ENCODE measurements at places on chromosomes 4 and X.

DNA sequence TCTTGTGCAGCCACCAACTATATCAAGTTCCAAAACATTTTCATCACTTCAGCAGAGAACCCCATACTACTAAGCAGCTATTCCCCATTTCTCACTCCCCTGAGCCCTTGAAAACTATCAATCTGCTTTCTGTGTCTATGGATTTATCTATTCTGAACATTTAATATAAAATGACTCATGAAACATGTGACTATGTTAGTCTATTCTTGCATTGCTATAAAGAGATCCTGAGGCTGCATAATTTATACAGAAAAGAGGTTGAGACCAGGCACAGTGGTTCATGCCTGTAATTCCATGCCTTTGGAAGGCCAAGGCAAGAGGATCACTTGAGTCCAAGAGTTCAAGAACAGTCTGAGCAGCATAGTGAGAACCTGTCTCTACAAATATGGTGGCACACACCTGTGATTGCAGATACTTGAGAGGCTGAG lies 10.6 kb upstream of the C1QTNF7 start:
- DNase-seq = no peak

DNA sequence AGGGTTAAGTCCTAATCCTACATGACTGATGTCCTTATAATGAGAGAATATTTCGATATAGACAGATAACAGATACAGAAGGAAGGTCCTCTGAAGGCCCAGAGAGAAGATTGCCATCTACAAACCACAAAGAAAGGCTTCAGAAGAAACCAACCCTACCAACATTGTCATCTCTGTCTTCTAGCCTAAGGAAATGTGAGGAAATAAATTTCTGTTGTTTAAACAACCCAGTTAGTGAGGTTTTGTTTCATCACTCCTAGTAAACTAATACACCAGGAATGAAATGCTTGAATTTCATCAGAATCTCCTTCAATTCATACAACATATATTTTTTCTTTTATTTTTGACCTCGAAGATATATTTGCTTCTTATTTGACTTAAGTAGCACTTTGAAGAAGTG lies 1527.8 kb downstream of the STIM2 start:
- no peak for DNase-seq

GRCh38 chrX:38717871-38718270 lies 83.4 kb upstream of the MID1IP1 start:
- no peak for DNase-seq

DNA sequence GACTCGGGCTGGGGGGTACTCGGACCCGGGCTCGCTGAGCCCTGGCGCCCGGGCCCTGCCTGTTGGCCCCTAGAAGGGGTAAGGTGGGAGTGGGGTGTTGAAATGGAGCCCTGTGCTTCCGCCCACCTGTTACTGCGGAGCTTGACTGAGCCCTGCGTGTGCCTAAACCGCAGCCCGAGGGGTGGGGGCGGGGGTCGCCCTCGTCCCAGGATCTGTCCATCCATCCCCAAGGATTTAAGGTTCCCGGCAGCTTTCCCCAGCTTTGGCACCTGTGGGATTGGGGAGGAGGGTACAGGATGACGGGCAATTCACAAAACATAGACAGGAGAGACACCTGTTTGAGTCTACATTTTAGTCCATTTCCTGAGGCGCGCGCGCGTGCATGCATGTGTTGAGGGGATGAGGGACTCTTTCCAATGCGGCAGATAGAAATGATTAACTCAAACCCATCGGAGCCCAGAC lies 779 bp downstream of the GABRQ start:
- DNase-seq = no peak

GRCh38 chrX:57933321-57933720 lies 23.1 kb upstream of the ZXDA start:
- no peak for DNase-seq

DNA sequence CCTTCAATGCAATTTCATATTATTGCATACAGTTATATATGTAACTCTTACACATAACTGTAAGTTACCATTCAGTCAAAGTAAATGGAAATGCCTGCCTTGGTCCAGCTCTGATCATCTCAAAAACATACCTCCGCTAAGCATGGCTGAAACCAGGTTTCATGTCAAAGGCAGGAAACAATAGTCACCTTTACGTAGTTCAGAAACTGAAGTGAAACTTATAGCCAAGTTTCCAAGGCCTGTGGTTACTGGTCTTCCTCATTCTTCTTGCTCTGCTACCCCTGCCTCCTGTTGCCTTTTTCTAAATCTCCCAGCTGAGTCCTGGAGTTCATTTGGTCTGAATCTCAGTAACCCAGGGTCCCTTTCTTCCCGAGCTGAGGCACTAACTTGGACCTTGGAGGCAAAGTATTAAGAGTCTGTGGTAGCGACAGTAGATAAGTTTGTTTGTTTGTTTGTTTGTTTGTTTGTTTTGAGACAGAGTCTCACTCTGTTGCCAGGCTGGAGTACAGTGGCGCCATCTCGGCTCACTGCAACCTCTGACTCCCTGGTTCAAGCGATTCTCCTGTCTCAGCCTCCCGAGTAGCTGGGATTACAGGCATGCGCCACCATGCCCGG lies 30.8 kb downstream of the DAPP1 start:
- DNase-seq = no peak

DNA sequence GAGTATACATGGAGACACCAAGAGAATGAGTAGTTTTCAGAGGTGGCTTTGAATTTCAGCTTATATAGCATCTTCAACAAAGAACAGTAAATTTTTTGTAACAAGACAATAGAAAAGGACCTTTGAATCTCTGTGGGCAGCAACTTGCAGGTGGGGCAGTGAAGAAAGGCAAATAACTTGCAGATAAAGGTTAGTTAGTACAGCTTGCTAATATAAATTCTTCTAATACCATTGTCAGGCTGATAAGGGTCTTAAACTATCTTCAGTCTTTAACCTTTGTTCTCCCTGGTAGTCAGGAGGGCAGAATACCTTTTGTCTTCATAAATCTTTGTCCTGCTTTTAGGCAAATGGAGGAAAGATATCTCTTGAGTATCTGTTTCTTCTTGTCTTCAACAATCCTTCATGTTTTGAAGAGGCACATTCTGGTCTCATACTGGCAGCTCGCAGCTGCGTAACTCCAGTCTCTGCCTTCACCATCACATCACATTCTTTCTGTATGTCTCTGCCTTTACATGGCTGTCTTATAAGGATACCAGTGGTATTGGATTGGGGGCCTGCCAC lies 16.0 kb downstream of the ANXA3 start:
- no peak for DNase-seq

GRCh38 chr4:140740422-140740821 lies 15.8 kb downstream of the TBC1D9 start:
- DNase-seq = no peak

GRCh38 chrX:97234471-97235081 lies 350.9 kb downstream of the RPA4 start:
- no peak for DNase-seq
